ENCODE measurements at places on chromosomes 1 and 21.

GRCh38 chr1:24094554-24094953 lies 17.4 kb downstream of the MYOM3 start:
- no peak for DNase-seq

- DNase-seq: peak; percentile 67
Observed at GRCh38 chr1:46394108-46394871, at the start of gene FAAH. Gene FAAH (plus strand): TSS chr1:46394317. CDS start chr1:46394349, 32 bp downstream.

DNA sequence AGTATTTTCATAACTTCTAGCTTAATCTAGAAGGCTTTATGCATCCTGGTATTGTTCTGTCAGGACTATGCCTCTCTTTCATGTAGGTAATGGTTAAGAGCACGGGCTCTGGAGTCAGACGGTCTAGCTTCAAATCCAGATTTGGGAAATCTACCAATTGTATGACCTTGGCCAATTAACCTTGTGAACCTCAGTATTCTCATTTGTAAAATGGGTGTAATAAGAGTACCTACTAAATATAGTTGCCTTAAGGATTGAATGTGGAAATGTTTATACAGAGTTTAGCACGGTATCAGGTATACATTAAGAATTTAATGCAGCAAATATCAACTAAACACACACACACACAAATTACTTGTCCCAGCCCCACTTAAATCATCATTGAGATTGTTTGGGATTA lies 97.3 kb upstream of the RAB3GAP2 start:
- DNase-seq: no peak

DNA sequence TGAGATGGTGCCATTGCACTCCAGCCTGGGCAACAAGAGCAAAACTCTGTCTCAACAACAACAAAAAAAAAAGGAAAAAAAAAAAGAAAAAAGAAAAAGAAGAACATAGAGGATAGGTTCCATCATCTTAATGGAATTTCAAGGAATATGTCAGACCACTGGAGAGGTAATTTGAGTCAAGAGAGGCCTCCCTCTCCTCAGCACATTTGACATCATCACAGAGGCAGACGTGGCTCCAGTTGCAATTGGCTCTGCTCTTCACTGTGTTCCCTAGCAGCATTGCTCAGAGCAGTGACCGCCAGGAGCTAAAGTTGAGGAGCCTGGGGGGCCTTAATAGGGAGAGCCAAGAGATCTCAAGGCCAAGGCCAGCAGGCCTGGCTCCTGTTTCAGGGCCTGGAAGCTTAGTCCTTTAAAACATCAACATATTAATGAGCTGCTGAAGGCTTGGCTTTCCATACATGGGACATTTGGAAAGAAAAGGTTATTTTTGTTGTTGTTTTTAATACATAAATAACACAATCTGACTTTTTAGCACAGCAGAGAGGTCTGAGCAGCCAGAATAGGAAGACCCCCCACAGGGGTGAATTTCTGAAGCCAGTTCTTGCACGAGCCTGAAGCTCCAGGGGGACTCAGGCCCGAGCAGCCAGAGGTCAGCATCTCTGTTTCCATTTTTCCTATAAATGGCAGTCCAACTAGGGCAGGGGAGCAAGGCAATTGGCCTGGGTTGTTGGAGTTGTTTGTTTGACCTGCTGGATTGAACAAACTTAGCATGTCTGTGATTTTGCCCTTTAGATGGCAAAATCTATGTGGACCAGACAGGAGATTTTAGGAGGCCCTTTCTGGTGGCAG lies 118.3 kb upstream of the FGGY start:
- no peak for DNase-seq

GRCh38 chr1:218374401-218375353 lies 29.5 kb downstream of the TGFB2 start:
- no peak for DNase-seq

GRCh38 chr1:215631489-215631888 lies 64.4 kb downstream of the KCTD3 start:
- no peak for DNase-seq

DNA sequence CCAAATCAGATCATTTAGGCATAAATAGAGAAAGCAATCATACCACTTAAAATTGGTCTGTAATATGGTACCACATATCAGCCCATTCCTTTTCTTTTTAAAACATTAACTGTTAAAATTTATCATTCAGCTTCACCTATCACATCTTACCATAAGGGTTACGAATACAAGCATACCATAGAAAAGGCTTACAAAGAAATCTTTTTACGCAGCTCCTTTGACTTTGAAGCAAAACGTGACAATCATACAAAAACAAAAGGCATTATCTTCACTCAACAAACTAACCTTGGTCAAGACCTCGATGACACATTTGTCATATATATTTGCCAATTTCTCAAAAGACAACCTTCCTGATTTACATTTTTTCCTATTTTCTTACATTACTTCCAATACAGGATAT lies 169.0 kb downstream of the SMYD3 start:
- no peak for DNase-seq

GRCh38 chr1:36396359-36396758 lies 1.3 kb downstream of the LSM10 start:
- no peak for DNase-seq

DNA sequence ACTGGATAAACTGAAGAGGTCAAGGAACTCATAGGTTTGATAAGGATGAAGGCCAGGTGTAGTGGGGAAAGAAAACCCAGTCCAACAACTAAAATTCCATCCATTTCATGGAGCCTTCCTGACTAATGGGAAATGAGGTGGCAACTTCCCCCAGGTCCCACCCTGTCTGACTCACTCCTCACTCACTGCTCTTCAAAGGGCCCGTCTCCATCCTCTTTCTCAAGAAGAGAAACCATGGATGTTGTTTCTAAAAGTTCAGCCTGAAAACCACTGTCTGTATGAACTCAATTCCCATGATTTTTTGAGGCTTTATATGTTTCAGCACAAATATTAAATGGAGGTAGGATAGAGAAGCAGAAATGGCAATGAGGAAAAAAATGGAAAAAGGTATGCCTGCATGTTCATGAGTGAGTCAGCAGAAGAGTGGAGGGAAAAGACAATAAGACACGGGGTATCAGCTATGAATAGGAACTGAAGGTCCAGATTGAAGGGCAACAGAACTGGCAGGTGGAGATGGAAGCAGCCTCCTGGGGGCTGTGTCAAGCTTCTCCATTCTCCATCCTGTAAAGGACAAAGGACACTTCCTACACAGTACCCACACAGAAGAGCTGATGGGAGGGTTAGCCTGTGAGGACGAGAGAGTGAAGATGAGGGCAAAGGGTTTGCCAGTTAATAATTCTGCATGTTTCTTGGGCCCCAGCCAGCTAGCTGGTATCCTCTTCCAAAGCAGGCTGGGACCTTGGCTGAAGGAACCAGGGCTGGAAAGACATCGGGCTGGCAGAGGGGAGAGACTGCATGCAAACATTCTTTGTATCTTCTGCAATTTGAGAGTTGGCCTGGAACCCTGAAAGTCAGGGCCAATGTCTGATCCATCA lies 5.5 kb upstream of the ELOVL1 start:
- DNase-seq: no peak

GRCh38 chr1:47914218-47914938 lies 82.8 kb downstream of the TRABD2B start:
- no peak for DNase-seq

DNA sequence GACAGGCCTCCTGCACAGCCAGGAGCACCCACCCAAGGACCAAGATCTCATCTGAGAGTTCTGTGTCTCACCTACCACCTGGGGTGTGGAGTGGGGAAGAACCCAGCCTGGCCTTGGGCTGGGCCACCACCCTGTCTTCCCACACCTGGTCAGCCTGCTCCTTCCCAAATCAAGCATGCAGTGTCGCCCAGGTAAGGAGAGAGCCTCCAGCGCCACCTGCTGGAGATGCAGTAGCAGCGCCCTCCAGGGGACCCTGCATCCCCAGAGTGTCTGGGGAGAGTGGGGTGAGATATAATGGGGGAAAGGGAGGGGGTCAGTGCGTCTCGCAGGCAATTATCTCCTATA lies 32.3 kb downstream of the KIAA2013 start:
- DNase-seq: peak; percentile 68

DNA sequence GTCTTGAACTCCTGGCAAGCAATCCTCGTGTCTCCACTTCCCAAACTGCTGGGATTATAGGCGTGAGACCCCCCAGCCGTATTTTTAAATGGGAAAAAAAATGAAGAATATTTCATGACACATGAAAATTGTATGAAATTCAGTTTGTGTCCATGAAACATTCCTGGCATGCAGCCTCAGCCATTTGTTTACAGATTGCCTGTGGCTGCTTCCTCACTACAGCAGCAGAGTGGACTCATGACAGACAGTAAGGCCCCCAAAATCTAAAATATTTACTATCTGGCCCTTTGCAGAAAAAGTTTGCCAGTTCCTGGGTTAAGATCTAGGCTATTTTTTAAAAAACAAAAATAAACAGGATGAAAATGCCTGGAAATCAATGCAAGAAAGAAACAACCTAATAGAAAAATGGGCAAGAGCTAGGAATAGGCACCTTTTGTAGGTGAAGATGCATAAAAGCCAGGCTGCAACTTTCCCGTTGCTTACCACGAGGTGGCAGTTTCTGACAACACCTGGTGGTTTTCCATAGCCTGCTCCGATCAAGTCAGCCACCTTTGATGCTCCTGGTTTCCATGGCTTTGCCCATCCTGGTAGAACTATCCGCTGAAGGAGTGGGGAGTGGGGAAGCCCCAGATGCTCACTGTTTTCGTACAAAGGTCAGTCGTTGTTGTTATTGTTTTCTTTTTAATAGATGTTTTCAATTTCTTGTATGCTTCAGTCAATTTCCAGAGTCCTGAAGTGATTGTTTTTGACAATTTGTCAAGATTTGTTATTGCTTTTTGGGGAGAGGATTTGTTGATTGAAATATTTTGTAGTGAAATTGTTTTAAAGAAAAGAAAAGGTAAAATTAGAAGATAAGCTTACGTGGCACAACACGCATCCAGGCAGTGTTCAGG lies 24.3 kb downstream of the UBE2Q1 start:
- no peak for DNase-seq

DNA sequence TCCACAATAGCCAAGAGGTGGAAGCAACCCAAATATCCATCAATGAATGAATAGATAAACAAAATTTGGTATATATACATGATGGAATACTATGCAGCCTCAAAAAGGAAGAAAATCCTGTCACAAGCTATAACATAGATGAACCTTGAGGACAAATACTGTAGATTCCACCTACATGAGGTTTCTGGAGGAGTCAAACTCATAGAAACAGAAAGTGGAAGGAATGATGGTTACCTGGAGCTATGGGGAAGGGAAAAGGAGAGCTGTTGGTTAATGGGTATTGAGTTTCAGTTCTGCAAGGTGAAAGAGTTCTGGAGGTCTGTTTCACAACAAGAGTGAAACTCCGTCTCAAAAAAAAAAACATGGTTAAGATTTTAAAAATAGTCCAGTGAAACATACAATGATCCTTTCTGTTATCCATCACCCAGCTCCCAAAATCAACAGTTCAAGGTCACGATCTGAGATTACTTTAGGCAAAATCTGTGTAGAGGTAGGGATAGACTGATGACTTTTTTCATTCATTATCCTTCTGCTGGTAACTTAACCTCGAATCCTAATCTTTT lies 80.8 kb upstream of the HNRNPU start:
- DNase-seq: no peak

DNA sequence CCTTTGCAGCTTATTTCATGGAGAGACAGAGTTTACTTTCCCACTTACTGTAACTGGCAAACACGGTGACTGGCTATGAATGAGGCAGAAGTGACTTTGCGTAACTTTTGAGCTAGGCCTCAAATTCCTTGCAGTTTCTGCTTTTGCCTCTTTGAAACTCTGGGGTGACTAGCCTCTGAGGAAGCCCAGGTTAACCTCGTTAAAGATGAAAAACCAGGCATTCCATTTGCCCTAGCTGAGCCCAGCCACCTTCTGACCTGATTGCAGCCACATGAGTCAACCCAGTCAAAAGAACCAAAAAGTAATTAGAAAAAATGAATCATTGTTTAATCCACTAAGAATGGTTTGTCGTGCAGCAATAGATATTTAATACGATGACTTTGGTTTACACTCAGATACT lies 20.4 kb downstream of the PRMT6 start:
- no peak for DNase-seq

DNA sequence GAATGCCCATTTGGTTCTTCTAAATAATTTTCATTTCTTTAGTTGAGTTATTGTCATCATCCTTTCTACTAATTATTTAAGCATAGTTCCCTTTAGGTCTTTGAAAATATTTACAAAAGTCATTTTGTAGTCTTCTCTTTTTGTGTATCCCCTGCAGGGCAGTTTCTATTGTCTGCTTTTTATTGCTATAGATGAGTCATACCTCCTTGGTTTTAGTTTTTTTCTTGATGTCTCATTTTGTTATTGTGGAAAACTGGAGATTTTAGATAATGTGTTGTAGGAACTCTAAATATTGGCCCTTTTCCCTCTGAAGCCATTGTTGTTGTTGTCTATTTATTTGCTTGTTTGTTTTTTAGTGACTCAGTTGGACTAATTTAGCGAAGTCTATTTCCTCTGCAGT lies 387.9 kb downstream of the NUF2 start:
- DNase-seq: no peak

DNA sequence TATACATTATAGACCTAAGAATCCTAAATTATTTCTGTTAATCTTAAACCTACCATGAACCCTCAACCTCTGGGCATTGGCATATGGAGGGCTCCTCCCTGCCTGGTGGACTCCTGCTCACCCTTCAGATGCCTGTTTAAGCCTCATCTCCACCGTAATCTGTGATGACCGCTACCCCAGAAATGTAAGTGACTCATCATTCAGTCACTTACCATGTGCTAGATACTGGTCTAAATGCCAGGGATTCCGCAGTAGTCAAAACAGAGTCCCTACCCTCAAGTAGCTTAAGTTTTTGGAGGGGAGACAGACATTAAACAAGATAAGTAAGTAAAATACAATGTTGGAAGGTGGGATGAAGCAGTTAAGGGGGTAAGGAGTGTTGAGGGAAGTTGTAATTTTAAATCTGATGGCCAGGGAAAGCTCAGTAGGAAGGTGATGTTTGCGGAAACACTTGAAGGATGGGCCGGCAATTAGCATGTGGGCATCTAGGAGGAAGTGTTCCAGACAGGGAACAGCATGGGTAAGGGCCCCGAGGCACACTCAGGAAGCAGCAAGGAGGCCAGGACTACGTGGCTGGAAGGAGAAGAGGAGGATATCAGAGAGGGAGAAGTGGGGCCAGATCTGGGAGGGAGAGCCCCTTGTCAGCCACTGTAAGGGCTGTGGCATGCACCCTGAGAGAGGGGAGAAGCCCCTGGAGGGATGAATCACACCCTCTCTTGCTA lies 141.7 kb upstream of the HOOK1 start:
- no peak for DNase-seq
